ENCODE measurements at places on chromosomes 1 and 21.

DNA sequence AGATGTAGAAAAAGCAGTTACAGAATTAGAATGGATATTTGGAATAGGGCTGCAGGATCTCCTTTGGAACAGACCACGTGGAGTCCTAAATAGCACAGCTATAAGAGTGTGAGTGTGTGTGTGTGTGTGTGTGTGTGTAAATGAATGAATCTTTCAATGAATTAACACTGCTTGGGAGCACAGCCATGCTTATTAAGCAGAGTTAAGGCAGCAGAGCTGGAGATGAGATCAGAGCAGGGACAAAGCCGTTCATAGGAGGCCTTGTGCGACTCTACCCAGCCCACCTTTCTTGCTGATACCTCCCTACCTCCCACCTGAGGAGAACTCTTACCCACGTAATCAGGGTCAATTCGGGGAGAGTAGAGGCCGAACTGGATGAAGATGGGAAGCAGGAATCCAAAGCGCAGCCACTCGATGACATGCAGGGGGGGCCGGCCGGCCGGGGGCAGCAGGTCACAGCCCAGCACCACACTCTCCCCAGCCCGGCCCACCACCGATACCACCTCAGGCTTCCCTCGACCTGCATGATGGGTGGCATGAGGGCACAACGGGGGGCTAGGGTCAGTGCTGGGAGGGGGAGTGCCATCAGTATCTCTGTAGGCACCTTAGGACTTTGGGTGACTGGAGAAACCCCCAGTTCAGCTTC is 2.7 kb downstream of the IGSF9 start:
- no peak for ATAC-seq

DNA sequence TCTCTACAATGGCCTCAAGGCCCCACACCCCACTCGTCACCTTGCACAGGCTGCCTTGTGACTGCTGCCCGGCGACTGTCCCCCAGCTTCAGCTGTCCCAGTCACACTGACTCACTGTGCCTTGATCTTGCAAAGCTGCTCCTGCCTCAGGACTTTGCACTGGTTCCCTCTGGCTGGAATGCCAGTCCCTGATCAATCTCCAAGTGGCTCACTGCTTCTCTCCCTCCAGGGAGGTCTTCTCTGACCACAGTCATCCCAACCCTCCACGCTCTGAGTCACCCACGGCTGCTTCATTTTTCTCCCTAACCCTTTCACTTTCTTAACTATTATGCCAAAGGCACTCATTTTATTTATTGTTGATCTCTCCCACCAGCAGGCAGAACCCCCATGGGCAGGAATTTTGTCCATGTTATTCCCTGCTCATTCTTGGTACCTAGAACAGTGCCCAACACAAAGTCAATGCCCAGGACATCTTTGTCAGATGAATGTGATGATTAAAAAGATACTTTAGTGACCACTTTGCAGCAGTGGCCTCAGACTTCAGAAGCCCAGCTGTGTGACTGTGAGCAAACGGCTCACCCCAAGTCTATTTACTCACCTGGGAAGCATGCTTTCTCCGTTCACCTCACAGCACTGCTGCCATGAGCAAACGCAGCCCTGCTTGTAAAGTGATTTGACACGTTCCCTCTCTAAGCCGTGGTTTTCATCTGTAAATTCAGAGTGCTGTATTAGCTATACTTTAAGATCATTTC is 53.4 kb downstream of the ZBTB18 start:
- ATAC-seq, result no peak

DNA sequence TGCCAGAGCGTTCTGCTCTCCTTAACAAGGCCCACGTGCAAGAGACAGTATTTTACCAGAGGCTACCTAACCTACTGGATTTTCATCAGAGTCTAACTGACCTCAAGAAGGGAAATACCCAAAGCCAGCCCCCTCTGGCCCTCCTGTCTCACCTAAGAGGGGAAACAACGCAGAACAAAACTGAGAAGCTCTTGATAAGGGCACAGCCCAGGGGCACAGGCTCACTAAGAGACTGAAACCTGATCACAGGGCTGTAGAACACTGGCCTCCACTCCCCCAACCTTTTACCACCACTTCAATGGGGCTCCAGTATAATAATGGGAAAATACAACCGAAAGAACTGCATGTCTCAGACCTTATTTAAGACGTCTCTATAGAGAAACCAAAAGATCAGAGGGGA is 449.5 kb upstream of the CAMK1G start:
- ATAC-seq, result no peak

DNA sequence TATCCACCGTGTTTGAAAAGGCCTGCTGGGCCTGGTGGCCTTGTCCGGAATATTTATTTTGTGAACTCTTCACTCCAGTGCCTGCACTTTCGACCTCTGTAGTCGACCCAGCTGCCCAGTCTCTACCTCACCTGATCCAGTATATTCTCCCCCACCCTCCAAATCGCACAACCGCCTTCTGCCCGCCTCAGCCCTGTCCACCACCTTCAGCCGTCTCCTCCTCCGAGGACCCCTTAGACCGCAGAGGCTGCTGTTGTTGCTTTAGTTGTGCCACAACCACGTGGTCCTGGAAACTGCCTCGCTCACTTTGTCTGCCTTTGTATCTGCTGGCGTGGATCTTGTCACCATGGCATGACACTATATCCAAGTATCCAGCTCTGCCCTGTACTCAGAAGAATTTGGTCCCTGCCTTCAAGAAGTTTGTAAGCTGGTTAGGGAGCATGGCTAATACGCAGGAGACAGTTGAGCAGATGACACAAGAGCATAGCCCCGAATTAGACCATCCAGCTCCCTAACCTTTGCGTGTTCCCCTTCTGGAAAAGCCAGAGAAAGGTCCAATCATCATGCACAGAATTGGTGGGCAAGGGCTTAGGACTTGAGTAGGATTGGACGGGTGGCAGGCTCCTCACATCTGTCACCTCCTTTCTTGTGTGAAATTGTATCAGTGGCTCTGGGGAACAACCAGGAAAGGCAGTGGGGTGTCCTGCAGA is 1.5 kb downstream of the PHGDH start:
- ATAC-seq, result peak; percentile 3

DNA sequence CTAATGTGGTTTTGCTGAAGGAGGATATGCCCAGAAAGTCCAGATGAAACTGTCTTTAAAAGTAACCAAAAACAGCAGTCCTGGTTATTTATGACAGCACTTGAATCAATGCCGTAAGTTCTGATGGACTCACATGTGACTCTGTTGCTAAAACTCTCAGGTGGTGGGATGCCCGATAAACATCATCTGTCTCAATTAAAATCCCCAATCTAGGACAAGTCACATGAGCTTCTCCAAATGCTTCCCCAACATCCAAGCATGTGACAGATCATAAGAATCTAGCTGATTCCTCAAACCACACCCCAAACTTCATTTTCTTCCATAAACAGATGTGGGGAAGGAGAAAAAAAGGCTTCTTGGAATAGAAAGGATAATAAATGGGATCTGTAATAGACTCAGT is 786 bp upstream of the CTSK start:
- ATAC-seq, result no peak

GRCh38 chr21:25967181-25967900 is 203.2 kb downstream of the APP start:
- ATAC-seq, result peak; percentile 75

- ATAC-seq, result no peak
Measured at GRCh38 chr1:194277927-194278326, 1091.5 kb upstream of the B3GALT2 start.

GRCh38 chr1:152515434-152515783 is 1.1 kb downstream of the CRCT1 start:
- ATAC-seq, result peak; percentile 9

DNA sequence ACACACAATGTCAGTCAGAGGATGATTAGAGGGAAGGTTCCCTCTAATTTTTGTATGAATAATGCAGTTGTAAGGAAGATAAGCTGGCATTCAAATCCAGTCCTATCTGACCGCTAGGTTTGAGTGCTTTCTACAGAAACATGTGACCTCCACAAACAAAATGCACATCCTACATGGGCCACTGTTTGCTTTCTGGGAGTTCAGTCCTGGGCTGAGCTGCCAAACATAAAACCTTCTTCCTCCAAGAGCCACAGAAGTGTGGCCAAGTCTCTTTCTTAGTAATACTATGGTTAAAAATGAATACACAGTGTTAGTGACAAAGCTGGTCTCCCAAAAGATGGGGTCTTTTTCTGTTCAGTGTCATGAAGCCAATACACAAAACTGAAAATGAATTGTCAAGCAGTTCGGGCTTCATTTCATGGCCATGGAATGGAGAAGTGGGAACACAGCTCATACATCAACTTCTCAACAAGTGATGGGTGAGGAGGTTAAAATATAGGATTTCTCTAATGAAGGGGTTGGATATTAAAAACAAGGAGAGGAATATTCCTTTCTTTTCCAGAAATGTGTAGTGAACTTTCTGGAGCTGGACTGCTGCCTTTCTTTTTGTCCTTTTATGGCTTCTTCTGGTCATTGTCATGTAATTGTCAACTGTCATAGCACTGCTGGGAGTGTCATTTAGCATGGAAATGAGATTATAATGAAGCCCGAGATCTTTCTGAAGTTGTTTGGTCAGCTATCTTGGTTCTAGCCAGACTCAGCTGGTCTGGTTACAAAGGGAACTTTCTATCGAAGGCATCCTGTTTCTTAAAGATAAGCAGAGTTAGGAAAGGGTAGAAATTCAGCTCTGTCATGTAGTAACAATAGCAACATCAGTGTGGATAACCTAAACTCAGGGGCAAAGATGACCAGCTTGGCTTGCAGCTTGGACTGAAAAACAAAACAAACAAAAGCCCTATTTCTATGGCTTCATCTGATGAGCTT is 135.1 kb downstream of the CHD1L start:
- ATAC-seq, result no peak

DNA sequence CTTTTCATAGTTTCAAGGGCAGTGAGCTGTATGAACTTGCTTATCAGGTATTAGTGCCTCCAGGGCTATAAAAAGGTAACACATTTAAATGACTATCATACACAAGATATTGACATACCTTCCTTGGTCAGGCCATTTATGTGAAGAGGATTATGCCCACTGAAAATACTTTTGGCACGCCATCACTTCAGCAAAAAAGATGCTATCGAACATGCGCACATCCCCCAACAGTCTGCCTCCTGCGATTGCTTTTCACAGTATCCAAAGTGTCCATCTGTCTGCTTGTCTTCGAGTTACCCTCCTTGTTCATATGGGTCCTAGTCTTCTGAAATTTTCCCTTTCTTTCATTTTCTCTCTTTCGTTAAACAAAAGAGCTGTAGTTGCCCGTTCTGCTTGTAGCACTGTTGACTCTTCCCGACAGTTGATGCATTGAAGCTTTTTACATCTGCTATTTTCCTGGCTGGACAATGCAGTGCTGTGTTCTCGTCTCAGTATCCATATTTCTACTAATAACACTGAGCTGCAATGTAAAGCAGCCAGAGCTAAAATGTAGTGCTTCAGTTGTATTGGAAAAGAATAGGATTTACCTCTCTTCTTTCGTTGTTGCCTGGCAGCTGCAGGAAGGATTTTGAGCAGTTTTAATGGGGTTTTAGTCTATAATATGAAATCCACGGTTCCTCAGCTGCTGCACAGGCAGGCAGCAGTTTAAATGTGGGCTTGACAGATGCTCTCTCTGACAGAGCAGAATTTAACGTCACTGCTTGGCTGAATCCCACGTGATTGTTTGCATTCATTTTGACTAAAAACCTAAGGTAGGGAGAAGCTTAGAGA is at the start of gene B3GALT2:
Gene B3GALT2, minus strand, starts transcription at position 713 of the 831 bp plus-strand sequence. CDS start 5,051 bp downstream, outside the sequence.
- no peak for ATAC-seq

DNA sequence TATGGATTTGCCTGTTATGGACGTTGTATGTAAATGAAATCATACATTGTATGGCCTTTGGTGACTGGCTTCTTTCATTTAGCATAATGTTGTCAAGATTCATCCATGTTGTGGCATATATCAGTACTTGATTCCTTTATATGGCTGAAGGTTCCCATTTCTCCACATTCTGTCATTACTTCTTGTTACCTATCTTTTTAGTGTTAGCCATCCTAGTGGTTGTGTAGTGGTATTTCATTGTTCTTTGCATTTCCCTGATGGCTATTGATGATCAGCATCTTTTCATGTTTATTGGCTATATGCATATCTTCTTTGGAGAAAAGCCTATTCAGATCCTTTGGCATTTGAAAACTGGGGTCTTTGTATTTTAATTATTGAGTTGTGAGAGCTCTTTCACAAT is 39.8 kb upstream of the PODN start:
- ATAC-seq, result no peak

DNA sequence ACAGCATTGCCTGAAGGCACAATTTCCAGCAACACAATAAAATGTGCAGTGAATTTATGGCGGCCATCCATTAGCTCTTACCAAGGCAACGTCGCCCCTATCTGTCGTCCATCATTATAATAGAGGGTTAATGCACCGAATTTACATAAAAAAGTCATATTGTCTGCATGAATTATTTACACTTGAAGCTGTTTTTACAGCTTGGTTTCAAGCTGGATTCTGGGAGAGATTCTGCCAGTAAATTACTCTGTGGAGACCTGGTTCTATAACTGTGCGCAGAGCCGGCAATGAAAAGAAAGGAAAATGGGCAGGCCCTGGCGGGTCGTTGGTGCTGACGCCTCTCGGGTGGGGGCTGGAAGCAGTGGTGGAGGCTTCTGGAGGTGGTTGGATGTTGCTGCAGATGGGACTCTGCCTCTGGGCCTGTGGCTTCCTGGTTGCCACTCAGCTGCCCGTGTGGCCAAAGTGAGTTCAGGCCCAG is 48.9 kb upstream of the POU3F1 start:
- ATAC-seq, result no peak

GRCh38 chr1:181250038-181250437 is 161.5 kb downstream of the IER5 start:
- no peak for ATAC-seq

DNA sequence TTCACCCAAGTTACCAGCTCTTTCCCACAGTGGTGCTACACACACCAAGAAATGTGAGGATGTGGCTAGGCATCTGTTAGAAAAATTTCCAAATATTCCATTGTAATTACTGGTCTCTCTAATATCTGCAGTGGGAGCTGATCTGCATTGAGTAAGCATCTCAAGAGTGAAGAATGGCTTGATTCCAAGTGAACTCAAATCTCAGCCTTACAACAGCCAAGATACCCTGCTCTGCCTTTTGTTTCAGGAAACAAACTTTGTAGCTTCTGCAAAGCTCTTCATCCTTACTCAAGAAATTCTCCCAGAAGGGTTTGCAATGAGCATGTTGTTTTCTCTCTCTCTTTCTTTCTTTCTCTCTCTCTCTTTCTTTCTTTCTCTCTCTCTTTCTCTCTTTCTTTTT is 181.1 kb downstream of the FCRL5 start:
- ATAC-seq, result no peak

DNA sequence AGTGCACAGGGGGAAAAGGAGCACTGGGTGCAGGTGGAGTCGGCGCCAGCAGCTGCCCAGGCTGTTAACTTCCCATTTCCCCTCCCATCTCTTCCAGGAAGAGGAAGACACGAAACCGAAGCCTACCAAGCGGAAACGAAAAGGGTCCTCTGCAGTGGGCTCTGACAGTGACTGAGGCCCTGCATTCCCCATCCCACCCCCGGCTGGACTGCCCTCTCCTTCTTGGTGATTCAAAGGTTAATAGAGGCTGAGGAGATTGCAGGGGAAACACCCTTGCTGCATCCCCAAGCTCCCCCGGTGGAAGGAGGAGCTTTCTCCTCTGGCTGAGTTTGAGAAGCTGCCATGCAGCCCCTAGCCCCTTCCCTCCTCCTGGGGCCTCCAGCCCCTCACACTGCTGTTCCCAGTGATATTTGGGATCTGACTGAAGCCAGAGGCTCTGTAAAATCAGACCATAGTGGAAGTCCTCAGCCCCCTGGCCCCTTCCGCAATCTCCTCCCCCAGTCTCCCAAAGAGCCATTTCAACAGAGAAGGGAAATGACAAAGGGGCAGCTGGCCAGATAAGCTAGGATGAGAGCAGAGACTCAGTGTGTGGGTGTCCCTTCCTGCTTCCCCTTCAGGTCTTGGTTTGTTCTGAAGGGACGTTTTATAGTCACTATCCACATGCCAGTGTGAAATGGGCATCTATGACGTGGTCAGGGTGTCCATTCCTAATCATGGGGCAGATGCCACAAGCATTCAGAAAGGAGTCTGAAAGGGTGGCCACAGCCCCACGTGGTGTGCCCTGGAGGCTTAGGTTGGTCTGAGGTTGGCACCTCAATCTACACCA is 1.9 kb upstream of the SLC27A3 start:
- no peak for ATAC-seq
